ENCODE measurements at places on chromosomes 16 and 17. TPM values are rescaled to one million over a fixed set of nuclear protein-coding genes. Genes with fewer than 3 reads are reported as not detected.

- no peak for DNase-seq
Observed at GRCh38 chr16:8512941-8513624, 77.2 kb downstream of the TMEM114 start.

DNA sequence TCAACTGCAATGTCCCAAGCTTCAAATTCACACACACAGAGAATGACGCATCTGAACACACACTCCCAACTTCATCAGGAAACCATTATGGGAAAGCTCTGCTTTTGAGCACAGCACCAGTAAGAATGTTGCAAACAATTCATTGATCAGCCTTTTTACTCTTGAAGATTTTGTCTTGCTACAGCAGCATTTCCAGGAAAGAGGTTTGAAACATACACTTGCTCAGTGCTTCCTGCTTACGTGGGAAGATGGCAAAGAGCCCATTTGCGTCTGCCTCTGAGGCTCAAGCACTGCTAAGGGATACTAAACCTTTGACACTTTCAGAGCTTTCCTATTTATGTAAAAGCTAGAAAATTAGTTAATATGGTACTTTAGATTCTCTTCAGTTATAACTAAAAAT, 77.2 kb upstream of the MON1B start:
- no peak for DNase-seq

- peak; percentile 34 for DNase-seq
Observed at GRCh38 chr16:51153577-51154031, 2.5 kb upstream of the SALL1 start.

SLX4 gene
- total RNA-seq, result 6.2 TPM

TP53TG3E gene
- total RNA-seq, result not detected

DNA sequence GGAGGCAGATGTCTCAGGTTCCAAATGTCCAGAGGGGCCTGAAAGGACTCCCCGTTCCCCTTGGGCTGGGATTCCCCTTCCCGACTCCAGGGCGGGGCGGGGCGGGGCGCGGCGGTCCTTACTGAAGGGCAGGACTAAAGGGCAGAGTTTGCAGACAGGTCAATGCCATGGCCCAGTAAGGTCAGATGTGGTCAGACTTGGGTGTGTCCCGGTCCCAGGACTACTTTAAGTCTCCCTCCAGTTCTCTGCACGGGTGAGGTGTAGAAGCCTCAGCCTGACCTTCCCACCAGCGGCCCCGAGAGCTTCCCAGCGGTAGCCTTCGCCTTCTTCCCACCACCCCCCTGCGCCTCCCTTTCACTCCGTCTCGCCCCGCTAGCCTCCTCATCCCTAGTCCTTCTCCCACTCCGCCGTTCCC, 532 bp downstream of the KDM6B start:
- DNase-seq, result peak; percentile 73

DNA sequence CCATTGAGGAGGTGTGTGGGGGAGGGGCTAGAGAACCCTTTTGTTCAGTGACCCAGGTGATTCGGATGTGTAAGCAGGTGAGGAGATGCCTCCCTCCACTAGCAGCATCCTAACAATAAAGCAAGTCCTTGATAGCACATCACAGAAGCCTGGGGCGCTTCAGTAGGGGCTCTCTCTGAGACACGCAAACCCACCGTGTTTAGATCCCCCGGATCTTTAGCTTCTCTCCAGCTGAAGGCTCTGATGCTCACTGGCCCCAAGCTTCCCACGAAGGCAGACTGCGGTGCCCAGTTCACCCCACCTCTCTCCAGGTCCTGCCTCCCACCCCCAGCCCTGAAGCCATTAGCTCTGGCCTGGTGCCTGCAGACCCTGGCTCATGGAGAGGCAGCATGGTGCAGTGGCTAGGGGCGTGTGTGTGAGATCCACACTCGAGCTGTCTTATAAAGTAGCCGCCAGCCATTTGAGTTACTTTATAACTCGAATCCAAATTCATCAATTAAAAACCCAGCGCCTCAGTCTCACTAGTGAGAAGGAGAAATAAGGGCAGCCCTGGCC, 204.7 kb upstream of the TNRC6C start:
- no peak for DNase-seq

STX8 gene
- total RNA-seq, result 67.3 TPM

DNA sequence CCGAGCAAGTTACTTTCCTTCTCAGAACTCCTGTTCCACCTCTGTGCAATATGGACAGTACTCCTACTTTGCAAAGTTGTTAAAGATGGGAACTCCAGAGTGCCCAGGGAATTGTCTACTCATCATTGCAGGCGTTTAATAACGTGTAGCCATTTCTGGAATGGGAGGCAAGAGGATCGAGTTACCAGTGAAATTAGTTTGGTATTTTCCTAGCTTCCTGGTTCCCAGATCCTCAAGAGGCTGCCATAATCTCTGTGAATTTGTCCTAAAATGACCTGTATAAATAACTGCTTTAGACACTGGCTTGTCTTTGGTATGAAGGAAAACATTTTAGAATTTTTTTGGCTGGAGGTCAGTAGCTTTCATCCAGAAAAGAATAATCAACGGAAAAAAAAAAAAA, 27.7 kb downstream of the WWOX start:
- no peak for DNase-seq

GRCh38 chr16:29664091-29664921, 1.3 kb downstream of the SPN start:
- no peak for DNase-seq

CACNG3 gene
- not detected for total RNA-seq

GRCh38 chr17:35889241-35889640, 9.1 kb upstream of the CCL5 start:
- no peak for DNase-seq

Measured in uterus (tissue), 4 donors.